ENCODE measurements at places on chromosomes 7 and 10. TPM values are rescaled to one million over a fixed set of nuclear protein-coding genes. Genes with fewer than 3 reads are reported as not detected.

The GCC1 gene
- total RNA-seq, result 15.0 TPM

The LLCFC1 gene
- total RNA-seq, result not detected

The ENKUR gene
- 0.31 TPM for total RNA-seq

The RBP3 gene
- total RNA-seq, result not detected

The AKR1C2 gene
- total RNA-seq, result 4,175 TPM

The TBX20 gene
- total RNA-seq, result 2.1 TPM

The MAGI2 gene
- total RNA-seq, result 0.46 TPM

The TNRC18 gene
- total RNA-seq, result 39.8 TPM

The LCOR gene
- total RNA-seq, result 8.4 TPM

The UTF1 gene
- not detected for total RNA-seq

The WNT8B gene
- 0.03 TPM for total RNA-seq

The PTER gene
- total RNA-seq, result 12.7 TPM

The TCERG1L gene
- total RNA-seq, result not detected

The NKX2-3 gene
- not detected for total RNA-seq

The NANOS1 gene
- total RNA-seq, result 3.2 TPM

The REEP3 gene
- 17.9 TPM for total RNA-seq

The GPR15LG gene
- total RNA-seq, result not detected

The VWA2 gene
- not detected for total RNA-seq

The TLL2 gene
- 0.09 TPM for total RNA-seq

All from A549 treated with CORT108297 at 1 μM for 4 hours (cell line).